ENCODE measurements at places on chromosomes 1 and 21.

GRCh38 chr1:23906731-23907130 is 6.4 kb downstream of the CNR2 start:
- no peak for DNase-seq

GRCh38 chr1:150612014-150612345 is 17.4 kb downstream of the ENSA start:
- DNase-seq, result no peak

- no peak for DNase-seq
These were observed 19.4 kb downstream of the F11R start for GRCh38 chr1:161001525-161001924.

GRCh38 chr1:51285055-51285454 is 45.3 kb downstream of the TTC39A start:
- DNase-seq, result no peak

DNA sequence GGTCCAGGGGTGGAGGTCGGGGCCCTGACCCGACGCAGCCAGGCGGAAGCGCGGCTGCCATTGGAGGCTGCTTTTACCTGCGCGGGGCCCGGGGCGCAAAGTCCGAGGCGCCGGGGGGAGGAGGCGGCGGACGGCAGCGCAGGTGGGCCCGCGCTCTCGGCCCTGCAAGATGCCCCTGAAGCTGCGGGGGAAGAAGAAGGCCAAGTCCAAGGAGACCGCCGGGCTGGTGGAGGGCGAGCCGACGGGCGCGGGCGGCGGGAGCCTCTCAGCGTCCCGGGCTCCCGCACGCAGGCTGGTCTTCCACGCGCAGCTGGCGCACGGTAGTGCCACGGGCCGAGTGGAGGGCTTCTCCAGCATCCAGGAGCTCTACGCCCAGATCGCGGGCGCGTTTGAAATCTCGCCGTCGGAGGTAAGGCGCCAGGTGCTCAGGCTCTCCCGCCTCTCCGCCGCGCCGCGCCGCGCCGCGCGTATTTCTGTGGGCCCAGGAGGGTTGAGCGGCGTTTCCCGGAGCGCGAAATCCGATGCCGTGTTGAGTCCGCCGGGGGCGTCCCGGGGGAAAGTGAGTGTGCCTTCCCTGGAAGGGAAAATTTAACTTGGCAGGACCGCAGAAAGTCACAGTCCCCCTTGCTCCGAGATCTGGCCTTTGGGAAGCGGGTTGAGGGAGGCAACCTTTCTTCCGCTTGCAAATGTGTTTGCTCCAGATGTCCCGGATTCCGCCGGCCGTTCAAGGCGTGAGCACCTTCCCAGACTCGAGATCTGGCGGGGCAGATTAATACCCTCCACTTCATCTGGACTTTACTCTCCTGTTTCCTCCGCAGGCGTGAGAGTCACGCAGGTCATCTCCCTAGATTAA is at the start of gene GIPC2:
GIPC2 (plus strand) TSS at position 41 of the 853 bp plus-strand sequence; CDS start at position 170, 129 bp downstream.
- peak; percentile 6 for DNase-seq

Data from naive B cell (primary cell).